ENCODE measurements at places on chromosomes 3 and 15.

DNA sequence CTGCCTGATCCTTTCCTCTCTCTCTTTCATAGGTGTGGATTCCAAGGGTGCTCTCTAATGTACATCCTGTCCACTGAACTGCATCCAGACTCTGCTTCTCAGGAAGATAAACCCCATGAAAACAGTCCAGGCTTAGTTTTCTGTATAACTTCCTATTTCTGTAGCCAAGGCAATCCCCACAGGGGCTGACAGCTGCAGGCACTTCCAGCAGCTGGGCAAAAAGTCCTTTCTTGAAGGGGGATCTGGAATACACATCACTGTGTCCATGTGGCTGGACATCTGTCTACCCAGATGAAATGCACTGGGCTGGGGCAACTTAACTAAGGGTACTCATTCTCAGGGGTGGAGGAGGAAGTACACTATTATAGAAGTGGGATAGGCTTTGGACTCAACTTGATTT lies 72.2 kb downstream of the NR1D2 start:
- DNase-seq: no peak

DNA sequence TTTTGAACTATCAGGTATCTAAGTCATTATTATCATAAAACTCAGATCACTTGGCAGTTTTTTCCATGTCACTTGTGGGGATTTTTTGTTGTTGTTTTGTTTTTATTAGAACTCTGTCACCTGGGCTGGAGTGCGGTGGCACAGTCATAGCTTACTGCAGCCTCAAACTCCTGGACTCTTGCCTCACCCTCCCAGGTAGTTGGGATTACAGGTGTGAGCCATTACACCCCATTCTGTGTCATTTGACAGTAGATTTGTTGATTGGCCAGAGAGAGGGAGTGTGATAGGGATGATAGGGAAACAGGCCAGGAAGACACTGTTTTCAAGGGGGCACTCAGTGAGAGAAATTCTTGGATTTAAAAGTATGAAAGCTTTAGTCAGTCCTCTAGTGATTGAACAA lies 54.7 kb upstream of the SCAANT1 start:
- no peak for DNase-seq

GRCh38 chr15:62656071-62656470 lies 386.5 kb upstream of the TPM1 start:
- DNase-seq: no peak

DNA sequence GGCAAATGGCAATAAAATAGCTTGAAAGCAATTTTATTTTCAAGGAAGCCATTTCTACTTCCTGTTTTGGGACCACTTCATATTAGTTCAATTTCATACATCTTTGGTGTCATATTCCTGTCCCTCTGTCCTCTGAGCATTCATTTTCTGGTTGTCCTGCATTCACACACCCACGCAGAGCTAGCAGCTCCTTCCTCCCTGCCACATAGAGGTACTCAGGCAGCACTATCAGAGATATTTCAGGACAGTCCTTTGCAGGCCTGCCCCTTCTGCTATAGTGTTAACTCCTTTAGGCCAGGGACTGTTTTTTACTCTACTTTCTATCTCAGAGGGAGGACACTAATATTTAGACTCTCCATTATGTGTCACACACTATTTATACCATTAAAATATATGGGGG lies 132.0 kb downstream of the ECT2 start:
- DNase-seq: no peak

DNA sequence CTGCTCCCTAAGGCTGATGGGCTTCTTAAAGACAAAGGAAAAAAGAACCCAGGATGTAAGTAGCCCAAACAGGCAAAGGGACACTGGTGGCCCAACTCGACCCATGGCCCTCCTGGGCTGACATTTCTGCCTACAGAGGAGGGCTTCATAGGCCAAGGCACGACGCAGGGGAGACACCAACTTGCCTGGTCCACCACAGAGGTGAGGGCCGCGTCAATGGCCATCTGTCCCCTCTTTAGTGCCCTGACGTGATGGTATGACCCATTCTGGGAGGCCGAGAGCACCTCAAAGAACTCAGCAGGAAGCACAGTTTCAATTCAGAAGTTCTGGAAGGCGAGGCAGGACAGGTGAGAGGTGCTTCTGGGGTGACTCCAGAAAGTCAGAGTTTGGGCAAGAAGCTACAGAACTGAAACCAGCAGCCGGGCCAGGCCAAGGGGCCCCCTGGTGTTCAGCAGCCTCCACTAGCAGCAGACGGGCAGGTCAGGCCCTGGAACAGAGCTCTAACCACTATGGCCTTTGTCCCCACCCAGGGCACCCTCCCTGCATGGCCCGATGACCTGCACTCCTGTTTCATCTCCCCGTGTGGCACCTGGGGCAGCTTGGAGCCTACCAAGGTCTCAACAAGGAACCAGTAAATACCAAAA lies 45.1 kb downstream of the HMCES start:
- DNase-seq: peak; percentile 51

DNA sequence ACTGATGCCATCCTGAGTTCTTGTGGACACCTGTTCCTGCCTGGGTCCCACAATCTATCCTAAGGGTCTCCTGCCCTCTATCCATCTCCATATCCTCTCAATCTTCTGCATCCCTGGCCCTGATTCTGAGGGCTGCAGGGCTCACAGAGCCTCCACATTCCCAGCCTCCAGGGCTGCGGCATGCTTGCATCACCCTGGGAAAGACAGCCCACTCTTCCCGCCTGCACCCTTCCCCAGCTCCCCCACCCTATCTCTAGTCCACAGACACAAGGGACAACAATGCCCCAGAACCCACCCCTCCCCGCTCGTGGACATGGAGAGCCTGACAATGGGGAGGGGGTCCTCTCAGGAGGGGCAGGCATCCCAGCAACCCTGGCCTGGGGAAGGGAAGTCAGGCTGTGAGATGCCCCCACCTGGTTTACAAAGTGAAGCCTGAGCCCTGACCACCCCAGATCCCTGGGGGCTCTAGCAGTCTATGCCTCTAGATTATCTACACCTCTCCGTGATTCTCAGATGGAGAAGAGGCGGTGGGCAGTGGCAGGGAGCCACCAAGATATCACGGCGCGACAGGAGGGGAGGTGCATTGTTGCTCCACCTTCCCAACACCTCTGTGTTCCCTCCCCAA lies 10.3 kb downstream of the SEMA3G start:
- no peak for DNase-seq

DNA sequence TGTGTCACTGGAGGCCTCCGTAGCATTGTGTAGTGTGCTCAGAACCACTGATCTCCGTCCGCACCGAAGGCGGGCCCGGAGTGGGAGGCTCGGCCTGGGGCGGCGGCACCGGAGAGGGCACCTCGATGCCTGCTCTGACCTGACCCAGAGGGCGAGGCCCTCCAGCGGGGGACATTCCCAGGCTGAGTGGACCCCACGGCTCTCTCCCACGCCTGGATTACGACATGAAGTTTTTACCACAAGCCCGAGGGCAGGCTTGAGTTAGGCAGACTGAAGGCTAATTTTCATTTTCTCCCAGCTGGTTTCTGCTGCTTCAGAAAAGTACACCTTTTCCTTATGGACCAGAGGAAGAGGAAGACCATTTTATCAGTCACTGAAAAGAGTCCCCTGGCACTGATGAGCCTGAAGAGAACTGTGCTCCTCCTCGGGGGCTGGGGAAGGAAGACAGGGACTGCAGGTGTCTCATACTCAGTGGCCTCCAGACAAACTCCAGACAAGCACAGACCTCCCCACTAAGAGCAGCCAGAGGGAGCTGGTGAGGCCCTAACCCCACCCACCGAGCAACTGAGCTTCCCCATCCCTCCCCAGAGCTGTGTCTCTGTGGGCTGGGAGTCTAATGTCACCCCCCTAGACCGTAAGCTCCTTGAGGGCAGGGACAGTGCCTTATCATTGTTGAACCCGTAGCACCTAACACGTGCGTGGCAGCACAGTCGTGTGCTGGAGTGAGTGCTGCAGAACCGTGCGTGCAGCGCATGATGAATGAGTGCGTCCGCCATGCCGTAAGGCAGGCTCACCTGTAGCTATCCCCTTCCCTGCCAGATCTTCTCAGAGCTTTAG lies 74.5 kb upstream of the BLM start:
- DNase-seq: no peak

- DNase-seq: no peak
Measured at GRCh38 chr3:177563792-177564191, 366.5 kb upstream of the TBL1XR1 start.

DNA sequence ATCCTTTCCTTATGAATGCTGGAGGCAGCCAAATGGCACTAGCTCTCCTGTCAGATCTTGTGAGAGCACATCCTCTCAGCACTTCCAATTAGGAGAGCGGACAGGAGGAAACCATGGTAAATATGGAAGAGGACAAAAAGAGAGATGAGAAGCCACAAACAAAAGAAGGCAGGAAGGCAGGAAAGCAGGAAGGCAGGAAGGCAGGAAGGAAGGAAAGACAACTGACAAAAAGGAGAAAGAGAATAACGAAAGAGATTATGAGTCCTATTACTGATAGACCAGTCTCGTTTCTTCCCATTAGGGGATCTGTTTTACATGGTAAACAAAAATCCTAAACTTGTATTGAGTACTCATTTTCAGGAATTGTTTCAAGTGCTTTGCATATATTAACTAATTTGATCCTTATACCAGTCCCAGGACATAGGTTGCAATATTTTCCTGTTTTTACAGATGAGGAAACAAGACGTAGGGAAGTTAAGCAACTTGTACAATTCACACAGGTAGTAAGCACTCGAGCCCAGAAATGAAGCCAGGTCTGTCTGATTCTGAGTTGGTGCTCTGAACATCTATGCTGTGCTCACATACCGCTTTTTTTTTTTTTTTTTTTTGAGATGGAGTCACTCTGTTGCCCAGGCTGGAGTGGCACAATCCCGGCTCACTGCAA lies 4.2 kb downstream of the BCL2A1 start:
- no peak for DNase-seq

- DNase-seq: no peak
Measured at GRCh38 chr3:138078096-138078495, 37.3 kb downstream of the DZIP1L start.

GRCh38 chr3:115986555-115987207 lies 363.4 kb downstream of the GAP43 start:
- DNase-seq: no peak

- no peak for DNase-seq
Measured at GRCh38 chr15:51024735-51025453, 69.8 kb downstream of the TNFAIP8L3 start.

DNA sequence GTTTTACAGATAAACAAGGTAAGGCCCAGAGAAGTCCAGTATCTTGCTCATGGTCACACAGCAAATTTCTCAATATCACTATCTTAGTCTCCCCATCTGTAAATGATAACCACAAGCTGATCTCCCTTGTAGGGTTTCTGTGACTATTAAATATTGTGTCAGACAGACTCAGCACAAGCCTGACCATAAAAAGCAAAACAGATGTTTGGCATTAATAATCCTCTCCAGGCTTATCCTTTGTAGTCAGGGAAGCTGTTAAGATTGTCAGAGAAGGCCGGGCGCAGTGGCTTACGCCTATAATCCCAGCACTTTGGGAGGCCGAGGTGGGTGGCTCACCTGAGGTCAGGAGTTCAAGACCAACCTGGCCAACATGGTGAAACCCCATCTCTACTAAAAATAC lies 173.2 kb upstream of the PRICKLE2 start:
- no peak for DNase-seq

DNA sequence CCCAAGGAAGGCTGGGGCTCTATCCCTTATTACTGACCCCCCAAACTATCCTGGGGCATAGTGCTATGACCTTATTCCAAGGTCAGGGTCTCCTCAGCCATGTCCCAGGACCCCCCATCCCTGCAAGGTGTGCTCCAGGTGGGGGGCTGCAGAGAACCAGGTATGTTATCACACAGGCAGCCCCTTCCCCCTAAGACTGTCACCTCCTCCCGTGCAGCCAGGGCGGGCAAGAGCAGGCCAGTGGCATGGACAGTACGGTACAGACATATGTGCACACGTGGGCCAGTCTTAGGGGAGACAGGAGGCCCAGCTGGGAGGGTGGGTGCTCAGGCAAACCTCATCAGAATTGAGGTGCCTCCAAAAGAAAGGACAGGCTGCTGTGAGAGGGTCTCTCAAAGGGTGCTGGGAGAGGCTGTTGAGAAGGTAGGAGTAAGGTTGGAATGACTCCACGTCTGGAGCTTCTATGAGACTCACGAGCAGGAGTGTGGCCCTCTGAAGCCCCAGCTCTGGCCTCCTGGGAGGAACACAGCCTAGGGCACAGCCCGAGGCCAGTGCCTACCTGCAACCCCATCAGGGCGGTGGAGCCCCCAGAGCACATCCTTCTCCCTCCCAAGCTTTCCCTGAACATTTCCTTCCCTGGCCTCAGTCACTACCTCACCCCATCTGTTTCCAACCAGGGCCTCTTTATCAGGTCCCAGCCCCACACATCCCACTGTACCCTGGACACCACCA lies 1.7 kb upstream of the COL7A1 start:
- no peak for DNase-seq

GRCh38 chr3:39065197-39065596 lies 13.4 kb downstream of the WDR48 start:
- DNase-seq: peak; percentile 51

GRCh38 chr3:3068358-3068881 lies 41.8 kb downstream of the IL5RA start:
- DNase-seq: no peak

- no peak for DNase-seq
Measured at GRCh38 chr15:89051875-89052274, 36.4 kb upstream of the ABHD2 start.

DNA sequence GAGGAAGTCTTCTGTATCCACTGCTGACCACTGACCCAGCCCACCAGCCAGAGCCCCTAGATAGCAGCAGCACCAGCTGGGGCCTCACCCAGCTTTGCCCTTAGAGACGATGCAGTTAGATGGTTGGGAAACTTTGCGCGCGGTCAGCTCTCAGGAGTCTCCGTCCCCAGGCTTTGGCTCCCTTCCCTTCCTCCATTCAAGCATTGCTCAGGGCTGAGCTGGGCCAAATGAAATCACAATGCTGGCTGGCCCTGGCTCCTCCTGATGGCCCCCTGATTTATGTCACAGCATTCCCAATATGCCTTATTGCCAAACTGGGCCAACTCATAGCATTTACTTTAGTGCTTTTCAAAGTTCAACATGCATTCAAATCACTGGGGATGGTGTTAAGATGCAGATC lies 34.6 kb upstream of the RHCG start:
- no peak for DNase-seq

DNA sequence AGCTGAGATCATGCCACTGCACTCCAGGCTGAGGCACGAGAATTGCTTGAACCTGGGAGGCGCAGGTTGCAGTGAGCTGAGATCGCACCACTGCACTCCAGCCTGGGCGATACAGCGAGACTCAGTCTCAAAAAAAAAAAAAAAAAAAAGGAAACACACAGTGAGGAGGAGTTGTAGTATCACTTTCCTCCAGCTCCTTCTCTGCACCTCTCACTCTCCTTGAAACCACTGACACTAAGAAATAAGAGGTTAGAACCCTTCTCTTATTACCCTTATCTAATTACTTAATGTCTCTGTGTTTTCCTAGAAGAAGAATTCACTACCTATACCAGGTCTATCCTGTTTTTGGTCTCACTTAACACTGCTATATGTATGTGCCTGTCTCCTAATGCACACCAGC lies 31.7 kb downstream of the RAB27A start:
- DNase-seq: no peak

GRCh38 chr15:51629612-51630011 lies 7.0 kb upstream of the DMXL2 start:
- DNase-seq: no peak
